ENCODE measurements at places on chromosomes 6 and 20.

DNA sequence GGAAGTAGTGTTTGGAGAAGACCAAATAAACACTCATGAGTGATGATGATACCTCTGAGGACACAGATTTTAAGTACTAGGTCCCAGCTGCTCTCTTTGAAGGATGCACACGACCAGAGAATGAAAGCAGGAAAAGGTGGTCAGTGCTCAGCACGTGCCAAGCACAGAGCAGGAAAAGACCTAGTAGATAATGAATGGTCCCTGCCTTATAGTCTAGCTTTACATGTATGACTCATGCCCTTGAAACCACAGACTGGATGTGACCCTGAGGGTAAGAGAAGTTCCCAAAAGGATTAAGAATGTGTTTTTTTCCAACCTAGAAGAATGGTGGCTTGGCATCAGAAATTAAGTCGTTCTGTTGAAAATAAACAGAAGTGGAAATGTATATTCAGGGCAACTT is 2.8 kb upstream of the MC3R start:
- no peak for DNase-seq

DNA sequence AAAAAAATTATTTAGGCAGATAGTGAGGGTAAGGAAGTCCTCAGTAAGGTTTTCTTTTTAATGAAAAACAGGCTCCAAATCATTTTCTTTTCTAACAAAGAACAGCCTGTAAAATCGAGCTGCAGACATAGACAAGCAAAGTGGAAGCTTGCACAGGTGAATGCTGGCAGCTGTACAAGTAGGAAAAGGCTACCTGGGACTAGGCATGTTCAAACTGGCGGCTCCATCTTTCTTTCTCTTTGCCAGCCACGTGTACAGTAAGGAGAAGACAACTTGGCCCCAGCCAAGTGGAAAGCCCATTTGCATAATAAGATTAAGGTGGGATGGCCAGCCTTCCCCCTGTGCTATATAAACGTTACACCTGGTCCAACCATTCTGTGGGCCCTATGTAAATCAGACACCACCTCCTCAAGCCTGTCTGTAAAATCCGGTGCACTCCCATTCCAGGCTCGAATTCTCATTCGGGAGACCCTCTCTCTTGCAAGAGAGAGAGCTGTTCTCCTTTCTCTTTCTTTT is 27.0 kb upstream of the SLC2A12 start:
- DNase-seq: peak; percentile 22

DNA sequence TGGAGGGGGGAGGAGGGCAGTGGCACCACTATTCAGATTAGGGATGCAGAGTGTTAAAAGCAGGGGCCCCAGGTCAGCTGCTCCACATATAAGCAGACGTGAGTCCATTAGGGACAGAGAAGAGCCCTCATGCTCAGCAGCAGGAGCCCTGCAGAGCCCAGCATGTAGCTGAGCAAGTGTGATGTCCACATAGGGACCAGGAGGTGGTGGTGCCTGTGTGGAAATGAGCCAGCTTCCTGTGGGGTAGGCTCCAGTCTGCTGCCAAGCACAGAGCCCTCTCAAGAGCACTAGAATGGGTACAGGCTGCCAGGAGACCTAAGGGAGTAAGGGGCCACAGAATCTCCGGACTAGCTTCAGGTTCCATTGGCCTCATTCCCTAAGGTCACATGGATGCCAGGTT is 57.9 kb upstream of the MLN start:
- no peak for DNase-seq

- no peak for DNase-seq
Observed at GRCh38 chr6:169964486-169965180, 213.2 kb downstream of the ERMARD start.

- DNase-seq: no peak
Observed at GRCh38 chr6:82980086-82980485, 85.6 kb downstream of the UBE3D start.

DNA sequence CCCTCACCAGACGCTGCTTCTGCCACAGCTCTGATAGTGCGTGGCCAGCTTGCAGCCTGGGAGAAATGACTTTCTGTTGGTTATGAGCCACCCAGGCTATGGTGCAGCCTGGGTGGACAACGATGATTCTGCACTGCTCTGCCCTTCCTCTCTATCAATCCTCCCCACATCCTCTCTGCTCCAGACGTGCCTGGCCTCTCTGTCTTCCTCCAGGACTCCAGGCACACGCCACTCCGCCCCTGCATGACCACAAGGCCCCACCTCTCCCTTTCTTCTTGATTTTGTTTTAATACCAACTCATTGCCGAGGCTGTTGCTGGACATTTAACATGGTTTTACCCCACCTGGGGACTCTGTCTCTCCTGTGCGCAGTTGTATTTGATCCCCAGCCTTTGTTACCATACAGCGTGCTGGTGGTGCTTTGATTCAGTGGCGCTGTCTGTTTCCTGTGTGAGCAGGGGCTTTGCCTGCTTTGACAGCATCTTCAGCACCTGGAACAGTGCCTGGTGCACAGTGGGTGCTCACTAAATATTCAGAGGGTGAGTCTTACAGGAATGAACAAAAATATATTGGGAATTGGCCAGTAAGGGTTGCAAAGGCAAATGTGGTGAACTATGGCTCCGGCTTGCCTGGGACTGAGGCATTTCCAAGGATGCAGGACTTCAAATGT is 280.9 kb downstream of the CDH26 start:
- DNase-seq: no peak

DNA sequence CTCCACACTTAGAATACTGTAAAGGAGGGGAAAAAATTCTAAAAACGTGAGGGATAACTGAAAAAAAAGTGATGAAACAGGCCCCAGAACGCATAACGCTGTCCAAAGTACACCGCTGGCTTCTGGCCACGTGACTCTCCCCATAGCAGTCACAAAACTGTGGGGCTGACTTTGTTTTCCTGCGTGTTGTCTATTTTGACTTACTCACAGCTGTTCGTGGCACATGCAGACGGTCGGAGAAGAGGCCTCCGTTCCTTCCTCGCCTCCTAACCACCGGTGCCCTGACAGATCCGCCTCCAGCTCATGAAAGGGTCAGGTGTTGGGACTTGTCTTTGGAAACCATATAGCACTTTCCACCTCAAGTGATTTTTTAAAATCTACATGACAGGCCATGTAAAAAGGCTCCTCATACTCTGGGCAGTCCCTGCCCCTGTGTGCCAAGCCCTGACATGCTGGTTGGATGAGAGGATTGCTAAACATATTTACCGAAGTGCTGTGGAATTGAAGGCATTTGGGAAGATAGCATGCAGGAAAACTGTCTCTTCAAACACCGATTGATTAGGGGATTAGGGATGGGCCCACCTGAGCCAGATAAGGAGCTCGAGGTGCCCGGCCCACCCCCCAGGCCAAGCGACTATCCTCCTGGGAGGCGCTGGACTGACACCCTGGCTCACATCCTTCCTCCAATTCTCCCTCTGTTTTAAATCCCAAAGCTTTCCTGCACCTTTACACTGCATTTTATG is 54.8 kb downstream of the DACT2 start:
- no peak for DNase-seq

DNA sequence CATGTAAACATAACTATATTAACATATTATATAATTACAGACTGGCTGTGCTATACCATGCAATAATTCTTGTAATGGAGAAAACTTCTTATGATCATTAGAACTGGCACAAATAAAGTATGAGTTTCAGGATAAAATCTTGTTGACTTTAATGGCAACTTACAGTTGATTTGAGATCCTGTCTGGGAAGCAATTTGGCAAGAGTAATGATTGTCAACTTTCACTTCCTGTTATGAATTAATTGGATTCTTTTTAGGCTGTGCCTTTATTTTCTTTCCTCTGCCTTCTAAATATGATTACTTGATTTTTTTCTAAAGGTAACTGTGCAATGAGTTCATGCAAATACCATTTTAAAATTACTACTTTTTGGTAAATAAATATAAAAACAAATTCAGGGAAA is 158.1 kb upstream of the B3GAT2 start:
- no peak for DNase-seq

- DNase-seq: no peak
Observed at GRCh38 chr6:169088762-169089161, 164.9 kb downstream of the THBS2 start.

GRCh38 chr20:44033344-44033743 is 118.7 kb downstream of the TOX2 start:
- DNase-seq: peak; percentile 41

DNA sequence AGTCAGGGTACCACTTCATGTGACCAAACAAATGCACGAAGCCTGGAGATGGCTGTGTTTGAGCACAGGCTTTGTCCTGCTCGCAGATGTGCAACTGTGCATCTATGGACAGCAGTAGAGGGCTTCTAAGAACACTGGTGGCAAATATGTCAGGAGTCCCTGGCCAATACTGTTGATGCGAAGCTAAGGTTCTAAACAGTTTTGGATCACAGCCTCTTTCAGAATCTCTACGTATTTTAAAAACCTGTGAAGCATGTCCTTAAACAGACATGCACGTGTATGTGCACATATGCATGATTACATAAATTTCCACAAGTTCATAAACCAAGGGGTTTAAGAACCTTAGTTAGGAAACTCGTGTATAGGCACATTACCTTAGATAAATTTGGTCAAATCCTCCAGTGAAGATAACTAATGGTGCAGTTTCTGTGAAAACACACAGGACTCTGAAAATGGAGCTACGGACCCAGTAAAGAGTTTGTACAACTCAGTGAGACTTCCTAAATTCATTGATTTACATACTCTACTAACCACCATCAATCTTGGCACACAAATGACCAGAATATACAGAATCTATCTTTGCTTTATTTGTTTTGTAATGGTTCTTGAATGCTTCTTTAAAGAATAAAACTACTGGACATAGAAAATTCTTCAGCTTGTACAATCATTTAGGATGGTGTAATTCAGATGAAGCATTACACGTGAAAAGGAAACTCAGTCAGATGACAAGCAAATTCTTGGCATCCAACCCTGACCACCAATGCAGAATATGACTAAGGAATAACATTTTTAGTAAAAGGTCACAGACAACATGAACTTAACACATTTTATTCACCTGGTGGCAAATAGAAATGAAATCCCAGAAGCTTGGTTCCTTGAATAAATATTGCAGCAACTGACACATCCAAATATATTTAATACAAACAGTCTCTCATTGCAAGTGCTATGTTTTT is 27.4 kb downstream of the KCNQ5 start:
- DNase-seq: no peak

DNA sequence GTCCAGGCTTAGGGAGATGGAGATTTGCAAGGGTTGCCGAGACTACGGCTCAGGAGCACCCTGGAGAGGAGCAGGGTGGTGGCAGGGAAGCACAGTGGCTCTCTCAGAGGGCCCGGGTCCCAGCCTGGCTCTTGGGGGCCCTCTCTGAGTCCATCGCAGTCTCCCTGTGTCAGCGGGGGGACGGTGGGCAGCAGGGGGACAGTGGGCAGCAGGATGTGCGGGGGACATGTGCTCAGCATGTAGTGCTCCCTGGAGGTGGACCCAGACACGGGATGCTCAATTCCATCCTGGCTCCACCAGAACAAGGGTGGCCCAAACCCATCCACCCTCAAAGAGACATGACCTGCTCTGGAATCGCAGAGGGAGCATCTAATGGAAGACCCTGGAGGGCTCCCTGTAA is 43.0 kb upstream of the ZBP1 start:
- no peak for DNase-seq

DNA sequence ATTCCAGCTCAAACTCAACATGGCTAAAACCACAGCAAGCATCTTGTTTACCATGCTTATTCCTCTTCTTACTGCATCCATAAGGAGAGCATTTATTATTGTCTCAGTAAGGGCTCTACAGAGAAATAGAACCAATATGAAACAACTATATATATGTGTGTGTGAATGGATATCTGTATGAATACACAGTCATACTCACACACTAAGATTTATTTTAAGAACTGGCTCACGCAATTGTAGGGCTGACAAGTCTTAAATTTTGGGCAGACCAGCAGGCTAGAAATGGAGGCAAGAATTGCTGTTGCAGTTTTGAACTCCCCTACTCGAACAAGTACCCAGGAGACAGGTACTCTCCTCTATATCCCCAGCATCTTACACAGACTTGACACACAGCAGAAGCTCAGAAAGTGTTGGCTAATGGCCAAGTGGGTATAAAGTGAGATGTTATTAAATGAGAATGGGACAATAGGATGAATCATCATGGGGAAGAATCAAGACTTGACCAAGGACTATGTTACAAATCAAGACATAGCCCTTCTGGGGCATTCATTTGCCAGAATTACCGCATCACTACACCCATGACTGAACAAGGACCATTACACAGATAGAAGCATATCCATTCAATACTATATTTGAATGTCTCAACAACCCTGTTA is 13.0 kb downstream of the ZHX3 start:
- DNase-seq: no peak

GRCh38 chr6:123547216-123547978 is 89.4 kb downstream of the TRDN start:
- no peak for DNase-seq

- DNase-seq: no peak
Observed at GRCh38 chr6:158907931-158908330, 88.8 kb upstream of the EZR start.

DNA sequence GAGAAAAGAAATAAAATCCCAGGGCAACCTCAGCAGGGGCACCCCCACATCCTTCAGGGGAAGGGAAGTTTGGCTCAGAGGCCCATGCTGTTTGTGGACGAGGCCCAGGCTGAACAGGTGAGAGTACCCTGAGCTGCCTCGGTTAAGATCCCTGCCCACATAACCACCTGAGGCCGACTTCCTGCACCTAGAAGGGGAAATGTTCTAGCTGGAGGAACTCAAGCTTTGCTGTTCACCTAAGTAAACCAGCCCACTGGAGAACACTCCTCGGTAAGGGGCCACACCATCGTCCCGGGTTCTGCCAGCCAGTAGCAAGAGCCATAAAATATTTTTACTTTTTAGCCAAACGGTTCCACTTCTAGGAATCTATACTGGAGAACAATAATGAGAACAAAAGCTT is 88.2 kb downstream of the SLC23A2 start:
- no peak for DNase-seq

GRCh38 chr6:158068893-158069799 is 87.5 kb downstream of the SYNJ2 start:
- DNase-seq: peak; percentile 73

DNA sequence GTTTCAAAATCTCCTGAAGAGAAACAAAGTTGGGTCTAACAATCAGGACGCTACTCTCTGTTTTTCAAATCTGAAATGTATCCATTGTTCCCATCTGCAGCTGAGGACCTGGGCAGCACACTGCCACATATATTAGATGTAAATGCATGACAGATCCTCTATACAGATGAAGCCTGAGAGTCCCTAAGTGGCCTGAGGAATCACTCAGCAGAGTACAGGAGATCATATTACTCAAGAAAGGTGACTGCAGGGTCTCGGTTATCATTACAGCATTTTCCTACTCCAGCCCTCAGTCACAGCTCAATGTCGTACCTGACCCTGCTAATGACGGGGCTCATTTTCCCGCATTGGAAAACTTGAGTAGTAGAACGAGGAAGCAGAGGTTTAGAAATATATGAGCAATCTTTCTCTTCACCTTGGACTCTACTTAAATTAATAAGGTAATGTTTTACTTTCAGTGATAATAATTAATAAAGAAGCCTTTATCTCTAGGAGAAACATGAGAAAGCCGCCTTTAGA is 256.2 kb upstream of the IRAK1BP1 start:
- DNase-seq: no peak
